SJSA1 (cell line): ENCODE measurements at places on chromosomes 12 and 14. TPM values are rescaled to one million over a fixed set of nuclear protein-coding genes. Genes with fewer than 3 reads are reported as not detected.

The CLEC4A gene
- 0.16 TPM in 1 of 2 replicates, not detected in the other for total RNA-seq

DNA sequence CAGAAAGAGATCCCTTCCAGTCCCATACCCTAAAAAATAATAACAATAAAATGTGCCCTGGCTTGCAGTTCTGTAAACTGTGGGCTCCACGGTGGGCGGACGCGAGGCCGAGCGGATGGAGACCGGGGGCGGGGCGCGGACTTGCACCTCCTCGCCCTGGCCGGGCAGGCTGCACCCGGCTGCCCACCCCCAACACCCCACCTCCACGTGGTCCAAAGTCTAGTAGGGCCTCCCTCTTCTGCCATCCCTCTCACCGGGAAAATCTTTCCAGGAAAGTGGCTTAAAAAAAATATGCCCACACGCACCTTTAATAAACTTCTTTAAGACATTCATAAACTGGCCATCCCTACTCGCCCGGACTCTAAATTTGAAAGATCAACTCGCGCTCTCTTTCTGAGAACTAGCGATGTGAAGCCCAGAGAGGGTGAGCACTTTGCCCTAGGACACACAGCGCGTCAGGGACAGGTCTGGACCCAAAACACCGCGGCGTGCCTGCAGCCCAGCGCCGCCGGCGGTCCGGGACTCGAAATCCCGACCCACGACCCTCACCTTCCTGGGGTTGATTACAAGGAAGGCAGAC is 1.9 kb upstream of the BCL11B start:
- DNase-seq, result no peak

DNA sequence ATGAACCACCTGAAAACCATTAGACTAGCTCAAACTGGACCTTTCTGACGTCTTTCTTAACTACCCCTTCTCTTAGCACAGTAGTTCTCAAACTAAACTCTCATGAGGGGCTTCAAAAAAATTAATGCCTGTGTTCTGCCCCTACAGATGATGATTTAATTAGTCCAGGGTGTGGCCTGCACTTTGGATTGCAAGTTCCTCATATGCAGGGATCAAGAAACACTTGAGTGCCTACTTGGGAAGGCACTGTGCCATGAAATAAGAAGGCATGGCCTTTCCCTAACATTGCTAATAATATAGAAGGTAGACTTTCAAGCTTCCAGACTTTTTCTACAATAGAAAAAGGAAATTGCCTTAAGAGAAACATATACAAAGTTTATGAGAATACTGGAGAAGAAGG is 22.8 kb upstream of the KLHDC2 start:
- no peak for DNase-seq

- DNase-seq, result no peak
These were observed 634.5 kb upstream of the TMEM132C start for GRCh38 chr12:127632461-127632860.

DNA sequence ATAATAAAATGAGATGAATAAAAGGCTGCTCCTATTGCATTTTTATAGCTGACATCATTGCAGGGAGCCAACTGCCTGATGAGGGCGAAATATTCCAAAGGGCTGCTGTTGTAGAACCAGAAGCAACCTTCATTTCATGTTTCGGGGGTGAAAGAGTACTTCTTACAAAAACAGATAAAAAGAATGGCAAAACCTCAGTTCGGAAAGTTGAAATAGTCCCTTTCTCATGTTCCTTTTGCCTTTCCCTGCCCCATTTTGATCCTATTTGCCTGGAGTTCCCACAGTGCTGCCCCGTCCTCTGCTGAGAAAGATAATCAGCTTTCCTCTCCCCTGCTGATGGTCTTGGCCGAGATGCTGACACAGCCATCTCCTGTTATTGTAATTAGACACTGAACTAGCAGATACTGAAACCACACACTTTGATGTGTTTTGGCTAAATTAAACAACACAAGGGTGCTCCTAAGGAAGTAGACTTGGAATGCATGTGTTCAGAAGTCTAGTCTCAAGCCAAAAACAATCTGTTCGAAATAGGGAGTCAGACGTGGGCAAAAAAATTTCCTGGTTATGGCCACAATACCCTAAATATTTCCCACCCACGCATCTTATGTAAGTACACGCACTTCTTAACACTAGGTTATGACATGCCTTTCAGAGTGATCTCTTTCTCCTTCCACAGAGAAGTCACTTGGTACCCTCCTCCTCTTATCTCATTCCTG is 117.2 kb downstream of the PPM1H start:
- peak; percentile 70 for DNase-seq

DNA sequence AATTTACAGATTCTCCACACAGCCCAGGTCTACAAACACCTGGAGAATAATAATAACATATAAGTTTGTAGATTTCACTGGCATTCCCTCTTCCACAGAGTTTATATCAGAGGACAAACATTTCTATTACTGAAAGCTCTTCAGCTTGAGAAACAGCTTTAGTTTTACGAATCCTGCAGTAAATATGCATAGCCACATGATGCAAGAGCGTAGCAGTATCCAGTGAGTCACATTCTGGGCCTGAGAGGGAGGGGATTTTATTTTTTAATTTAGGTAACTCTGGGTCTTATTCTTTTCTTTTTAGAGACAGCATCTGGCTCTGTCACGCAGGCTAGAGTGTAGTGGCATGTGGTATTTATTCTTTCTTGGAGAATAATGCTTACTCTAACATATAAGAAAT is 1002.8 kb downstream of the TRHDE start:
- DNase-seq, result no peak

- no peak for DNase-seq
These were observed 106.9 kb downstream of the SCARB1 start for GRCh38 chr12:124756760-124757159.

DNA sequence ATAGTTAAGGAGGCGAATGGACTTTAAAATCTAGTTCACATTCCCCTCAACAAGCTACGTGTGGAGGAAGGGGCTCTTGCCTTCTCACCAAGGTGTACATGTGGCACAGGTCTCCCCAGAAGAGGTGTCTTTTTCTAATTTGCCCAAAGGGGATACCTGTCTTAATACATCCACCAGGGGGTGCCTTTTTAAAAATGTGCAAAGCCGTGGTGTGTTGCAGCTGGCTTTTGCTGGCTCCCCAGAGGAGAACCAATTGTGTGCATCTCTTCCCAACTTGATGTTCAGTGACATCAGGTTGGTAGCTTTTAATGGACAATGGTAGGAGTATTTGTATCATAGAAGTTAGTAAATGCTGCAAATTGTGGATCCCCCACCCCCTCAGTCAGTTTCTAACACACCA is 33.8 kb downstream of the CREBL2 start:
- DNase-seq, result peak; percentile 35

DNA sequence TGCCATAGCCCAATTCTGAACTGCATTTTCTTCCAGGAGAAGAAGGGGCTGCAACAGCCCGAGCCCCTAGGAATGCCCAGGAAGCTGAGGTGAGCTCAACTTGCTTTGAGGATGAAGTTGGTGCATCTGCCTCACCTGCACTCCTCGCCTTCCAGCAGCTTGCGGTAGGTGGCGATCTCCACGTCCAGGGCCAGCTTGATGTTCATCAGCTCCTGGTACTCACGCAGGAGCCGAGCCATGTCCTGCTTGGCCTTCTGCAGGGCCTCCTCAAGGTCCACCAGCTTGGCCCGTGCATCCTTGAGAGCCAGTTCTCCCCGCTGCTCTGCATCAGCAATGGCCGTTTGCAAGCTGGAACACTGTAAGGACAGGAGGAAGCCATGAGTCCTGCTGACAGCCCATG is 6.0 kb downstream of the KRT75 start:
- DNase-seq, result no peak

DNA sequence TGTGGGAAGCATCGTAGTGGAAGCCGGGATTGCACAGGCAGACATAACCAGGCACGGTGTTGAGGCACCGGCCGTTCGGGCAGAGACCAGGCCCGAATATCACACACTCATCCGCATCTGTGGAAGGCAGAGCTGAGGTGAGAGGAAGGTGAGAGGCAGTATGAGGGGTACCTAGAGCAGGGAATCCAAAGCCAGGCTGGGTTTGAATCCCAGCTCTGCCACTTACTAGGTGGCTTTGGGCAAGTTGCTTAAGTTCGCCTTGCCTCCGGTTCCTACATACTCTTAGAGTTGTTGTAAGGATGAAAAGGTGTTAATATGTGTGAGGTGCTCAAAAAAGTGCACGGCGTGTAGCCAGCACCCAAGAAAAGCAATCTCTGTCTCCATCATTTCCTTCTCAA is 10.4 kb downstream of the ISCA2 start:
- no peak for DNase-seq
